LHCN-M2 (cell line): ENCODE measurements at places on chromosomes 1 and 21. TPM values are rescaled to one million over a fixed set of nuclear protein-coding genes. Genes with fewer than 3 reads are reported as not detected.

GRCh38 chr21:45695086-45695485, 51.6 kb downstream of the PCBP3 start:
- DNase-seq, result no peak

Gene KRTAP13-2
- total RNA-seq, result not detected in 2 replicates

Gene PCP4L1
- 0.17 TPM in 1 of 2 replicates, not detected in the other for total RNA-seq

GRCh38 chr1:160744199-160744851, 5.3 kb downstream of the SLAMF7 start:
- DNase-seq, result no peak

Gene OR2L5
- not detected in 2 replicates for total RNA-seq

GRCh38 chr21:42855937-42856335, 23.4 kb downstream of the WDR4 start:
- no peak for DNase-seq

Gene CASQ2
- 0.17 and 0.19 TPM in 2 replicates for total RNA-seq

DNA sequence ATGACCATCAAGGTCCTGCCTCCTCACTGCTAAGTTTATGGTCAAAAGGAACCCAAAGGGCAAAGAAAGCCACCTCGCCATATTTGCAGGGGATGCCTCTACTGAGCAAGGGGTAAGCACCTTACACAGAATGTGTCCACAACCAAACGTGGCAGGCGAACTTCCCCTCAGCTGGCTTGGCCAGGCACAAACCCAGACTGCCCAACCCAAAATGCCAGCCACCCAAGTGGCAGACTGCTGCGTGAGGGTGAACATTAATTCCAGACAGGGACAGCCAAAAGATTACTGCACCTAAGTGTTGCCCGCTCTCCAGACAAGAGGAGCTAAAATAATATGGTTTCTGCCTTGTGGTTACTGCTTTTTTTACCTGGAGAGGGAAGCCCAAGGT, 16.0 kb downstream of the ZNF697 start:
- DNase-seq, result no peak
